ENCODE measurements at places on chromosomes 1 and 21.

DNA sequence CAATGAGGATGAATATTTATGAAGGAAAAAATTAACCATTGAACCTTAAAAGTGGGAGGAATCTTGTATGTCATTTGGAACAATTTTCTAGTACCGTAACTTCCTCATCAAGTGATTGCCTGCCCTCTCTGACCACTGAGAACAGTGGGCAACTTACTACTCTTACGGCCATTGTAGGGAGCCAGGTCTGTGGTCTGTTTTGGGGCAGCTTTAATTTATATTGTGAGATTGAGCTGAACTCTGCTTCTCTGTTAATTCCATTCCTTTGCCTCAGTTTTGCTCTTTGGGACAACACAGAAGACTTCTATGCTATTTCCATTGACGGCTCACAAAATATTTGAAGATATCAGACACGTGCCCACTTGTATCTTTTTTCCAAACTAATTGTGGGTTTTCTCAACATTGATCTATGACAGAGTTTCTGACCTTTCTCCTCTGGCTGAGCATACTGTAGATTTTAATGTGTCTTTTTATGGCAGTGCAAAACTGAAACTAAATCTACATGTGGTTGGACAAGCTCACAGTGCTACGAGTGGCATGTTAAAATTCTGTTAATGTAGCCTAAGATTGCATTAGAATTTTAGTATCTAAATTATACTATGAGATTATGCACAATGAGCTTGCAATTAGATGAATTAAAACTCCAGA, 27.8 kb upstream of the ZNF281 start:
- DNase-seq: no peak

DNA sequence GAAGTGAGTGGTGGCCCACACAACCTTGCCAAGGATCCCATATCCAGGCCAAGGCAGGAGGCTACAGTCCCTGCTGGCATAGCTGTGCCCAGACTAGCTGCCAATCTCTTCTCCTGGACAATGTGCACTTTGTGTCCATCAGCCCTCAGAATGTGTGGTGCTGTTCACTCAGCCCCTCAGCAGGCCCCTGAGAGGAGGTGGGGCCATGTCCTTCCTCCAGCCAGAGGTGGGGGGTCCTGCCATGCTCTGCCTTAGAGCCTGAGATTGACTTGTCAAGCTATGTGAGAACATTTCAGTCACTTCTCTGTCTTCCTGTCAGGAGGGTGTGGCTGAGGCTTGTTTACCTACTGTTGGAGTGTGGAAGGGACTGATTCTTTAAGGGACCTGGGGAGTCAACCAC, 1.4 kb downstream of the NCF2 start:
- DNase-seq: peak; percentile 81

GRCh38 chr1:223504741-223505140, 111.5 kb downstream of the CCDC185 start:
- DNase-seq: no peak

- no peak for DNase-seq
These were observed 54.3 kb upstream of the C1orf198 start for GRCh38 chr1:230922620-230923019.

- DNase-seq: no peak
These were observed 96.4 kb downstream of the SYF2 start for GRCh38 chr1:25135909-25136308.

DNA sequence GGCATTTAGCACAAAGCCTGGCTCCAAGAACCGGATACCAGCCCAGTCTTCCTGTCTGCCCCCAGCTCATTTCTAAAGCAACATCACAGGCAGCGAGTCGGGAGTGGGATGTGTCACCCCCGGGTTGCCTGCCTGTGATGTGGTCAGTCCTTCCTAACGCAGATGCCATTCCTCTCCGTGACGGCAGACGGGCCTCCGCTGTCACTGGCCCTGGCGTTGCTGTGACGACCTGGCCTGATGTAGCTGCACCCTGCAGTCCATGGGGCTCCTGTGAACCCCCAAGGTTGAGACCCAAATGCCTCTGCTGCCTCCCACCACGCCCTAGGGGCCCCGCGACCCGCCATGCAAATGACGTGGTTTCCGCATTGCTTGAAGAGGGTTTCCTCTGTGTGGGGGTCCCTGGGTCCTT, 12.3 kb downstream of the TNFRSF1B start:
- no peak for DNase-seq

- no peak for DNase-seq
These were observed 51.3 kb upstream of the ECE1 start for GRCh38 chr1:21341517-21342078.

GRCh38 chr1:171683870-171684269, 31.4 kb upstream of the MYOC start:
- DNase-seq: no peak

DNA sequence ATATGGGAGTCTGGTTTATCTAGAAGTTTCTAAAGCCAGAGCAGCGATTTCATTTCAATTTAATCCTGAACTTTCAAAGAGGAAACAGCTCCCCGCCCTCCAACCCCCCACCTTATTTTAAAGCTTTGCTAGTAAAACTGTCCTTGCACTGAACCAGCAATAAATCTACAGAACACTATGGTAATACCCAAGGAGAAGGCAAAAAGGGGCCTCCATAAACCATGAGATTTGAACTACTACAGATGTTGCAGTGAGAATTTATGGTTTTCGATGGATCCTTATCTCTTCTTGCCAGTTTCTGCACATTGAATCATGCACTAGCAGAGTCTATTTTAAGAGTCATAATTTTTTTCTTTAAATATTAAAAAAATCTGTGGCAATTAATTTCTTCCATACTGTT, 64.8 kb upstream of the BEND5 start:
- no peak for DNase-seq

GRCh38 chr1:226135059-226135651, 51.4 kb downstream of the ACBD3 start:
- DNase-seq: no peak

DNA sequence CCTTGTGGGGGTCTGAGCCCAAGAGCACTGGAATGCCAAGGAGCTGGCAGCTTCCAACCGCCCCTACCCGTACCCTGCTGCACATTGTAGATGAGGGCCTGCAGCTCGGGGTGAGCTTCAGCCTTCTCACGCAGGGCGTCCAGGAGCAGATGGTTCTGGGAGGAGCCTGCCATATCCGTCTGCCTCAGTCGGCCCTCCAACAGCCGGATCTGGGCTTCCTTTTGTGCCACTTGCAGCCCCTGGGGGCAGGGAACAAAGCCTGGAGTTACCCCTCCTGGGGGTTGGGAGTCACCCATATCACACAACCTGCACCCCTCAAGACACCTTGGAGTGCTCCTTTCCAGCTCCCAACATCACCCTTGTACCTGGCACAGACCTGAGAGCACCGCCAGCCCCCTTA, 34.8 kb downstream of the KIF21B start:
- no peak for DNase-seq

GRCh38 chr1:111756124-111756513, 418 bp downstream of the DDX20 start:
- no peak for DNase-seq

DNA sequence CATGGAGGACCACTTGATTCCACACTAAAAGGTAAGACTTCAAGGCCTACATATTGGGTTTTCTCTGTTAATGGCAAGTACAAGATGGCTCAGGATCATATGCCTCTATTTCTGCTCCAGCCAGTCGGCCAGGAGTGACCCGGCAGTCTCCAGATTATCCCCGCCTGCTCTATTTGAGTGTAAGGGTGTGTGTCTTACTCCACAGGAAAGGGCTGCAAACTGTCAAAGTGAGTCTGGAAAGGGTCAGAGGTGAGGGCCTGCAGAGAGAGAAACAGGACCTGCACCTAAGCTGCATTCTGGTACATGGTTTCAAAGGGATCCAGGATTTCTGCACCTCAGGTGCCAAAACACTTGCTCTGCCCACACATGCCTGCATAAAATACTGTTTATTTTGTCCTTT, 9.2 kb downstream of the ZNF692 start:
- DNase-seq: no peak

DNA sequence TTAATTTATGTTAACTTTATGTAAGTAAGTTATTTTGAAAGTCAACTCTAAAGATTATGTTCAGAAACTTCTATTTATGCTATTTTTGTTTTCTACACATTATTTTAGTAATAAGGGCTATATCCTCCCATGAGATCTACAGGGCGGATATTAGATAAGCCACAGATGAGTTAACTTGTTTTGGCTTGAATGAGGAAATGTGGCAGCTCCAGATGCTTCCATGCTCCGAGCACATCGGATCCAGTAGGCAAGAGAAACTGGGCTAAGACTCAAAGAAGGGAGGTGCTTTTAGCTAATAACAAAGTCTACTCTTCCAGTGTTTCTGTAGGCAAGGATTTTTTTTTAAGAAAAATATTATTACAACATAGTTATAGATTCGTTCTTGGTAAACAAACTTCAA, 20.0 kb upstream of the LAMC1 start:
- no peak for DNase-seq

DNA sequence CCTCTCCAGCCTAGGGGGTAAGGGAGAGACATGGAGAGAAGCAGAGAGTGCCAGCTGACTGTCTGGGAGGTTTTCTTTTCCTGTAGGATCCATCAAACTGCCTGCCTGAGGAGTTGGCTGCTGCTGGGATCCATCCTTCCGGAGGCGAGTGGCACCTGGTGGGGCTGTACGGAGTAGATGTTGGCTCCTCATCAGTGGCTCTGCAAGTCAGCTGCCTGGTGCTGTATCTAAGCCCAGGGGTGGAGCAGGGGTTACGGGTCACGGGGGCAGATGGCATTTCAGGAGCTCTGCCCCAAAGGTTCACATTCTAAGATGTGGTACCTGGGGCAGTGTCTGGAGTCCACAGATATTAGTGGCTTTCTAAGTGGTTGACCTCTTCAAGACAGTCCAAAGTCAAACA, 128.0 kb downstream of the ACTL8 start:
- no peak for DNase-seq

GRCh38 chr1:18891426-18891780, 11.0 kb downstream of the ALDH4A1 start:
- no peak for DNase-seq

GRCh38 chr1:191206513-191207207, 729.0 kb upstream of the BRINP3 start:
- no peak for DNase-seq

GRCh38 chr1:81069856-81070255, 730.9 kb upstream of the ADGRL2 start:
- DNase-seq: no peak

Data from pons (tissue), 1 donor.